Immature natural killer cell (primary cell): ENCODE measurements at places on chromosomes 1 and 21. TPM values are rescaled to one million over a fixed set of nuclear protein-coding genes. Genes with fewer than 3 reads are reported as not detected.

DNA sequence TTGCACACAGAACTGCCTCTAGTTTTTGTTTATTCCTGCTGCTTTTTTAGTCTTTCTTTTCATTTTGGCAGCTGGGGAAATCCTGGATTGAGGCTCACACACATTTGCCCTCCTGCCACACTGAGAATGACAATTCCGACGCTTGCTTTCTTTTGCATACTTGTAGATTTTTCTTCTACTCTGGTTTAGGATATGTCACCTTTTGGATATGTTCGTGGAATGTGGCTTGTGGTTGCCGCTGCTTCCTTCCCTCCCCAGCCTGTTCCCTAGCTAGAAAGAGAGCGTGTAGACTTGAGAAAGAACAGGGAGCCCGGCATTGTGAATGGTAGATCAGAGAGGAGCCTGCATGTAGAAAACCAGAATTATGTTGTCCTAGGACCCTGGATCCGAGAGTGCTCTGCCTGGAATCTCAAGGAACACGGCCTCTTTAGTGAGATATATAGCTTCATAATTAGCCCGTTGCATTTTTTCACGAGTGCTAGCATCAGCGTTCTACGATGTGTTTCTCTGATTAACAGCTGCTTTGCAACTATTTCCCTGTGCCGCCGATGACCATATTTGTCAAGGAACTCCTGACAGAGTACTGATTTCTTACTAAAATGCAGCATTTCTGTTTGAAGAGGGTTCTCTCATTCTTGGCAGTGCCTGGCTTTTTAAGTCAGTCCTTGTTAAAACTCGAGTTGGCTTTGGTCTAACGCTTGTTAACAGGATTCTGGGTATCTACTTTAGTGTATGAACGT, 56.2 kb downstream of the PEX14 start:
- peaks cover 4% of the 10 kb centered on the region for H3K36me3 ChIP-seq
- no peak for DNase-seq
- H3K27ac ChIP-seq, result peak overlapping the region; percentile 78
- H3K4me3 ChIP-seq, result no peak overlapping the region

- no peaks in the 10 kb centered on the region for H3K4me1 ChIP-seq
- no peak overlapping the region for H3K27ac ChIP-seq
- H3K4me3 ChIP-seq, result no peak overlapping the region
- H3K36me3 ChIP-seq, result no peaks in the 10 kb centered on the region
- no peaks in the 10 kb centered on the region for H3K27me3 ChIP-seq
These were observed 53.2 kb upstream of the B3GALNT2 start for GRCh38 chr1:235557495-235557894.

DNA sequence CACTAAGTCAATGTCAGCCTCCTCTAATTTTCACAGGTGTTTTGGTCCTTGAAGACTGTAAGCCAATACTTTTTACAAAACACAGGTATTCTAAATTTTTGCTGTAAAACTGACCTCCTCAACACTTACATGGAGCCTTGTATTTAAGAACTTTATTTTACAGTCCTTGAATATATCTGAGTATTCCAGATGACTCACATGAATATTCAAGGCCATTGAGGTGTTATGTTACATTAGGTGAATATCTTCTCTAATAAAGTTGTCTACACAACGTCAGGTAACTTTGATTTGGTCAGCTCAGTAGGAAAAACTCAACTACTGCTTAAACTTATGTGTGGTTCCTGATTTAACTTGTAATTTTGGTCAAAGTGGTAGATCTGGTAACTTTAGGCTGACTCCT, 254.2 kb downstream of the OLFM3 start:
- no peak overlapping the region for H3K27ac ChIP-seq
- no peak overlapping the region for H3K4me3 ChIP-seq
- DNase-seq, result no peak
- no peaks in the 10 kb centered on the region for H3K4me1 ChIP-seq
- H3K36me3 ChIP-seq, result no peaks in the 10 kb centered on the region

GRCh38 chr1:37930246-37931101, 16.4 kb downstream of the INPP5B start:
- H3K4me1 ChIP-seq, result peaks cover 51% of the 10 kb centered on the region
- H3K36me3 ChIP-seq, result peaks cover 5% of the 10 kb centered on the region
- H3K27ac ChIP-seq, result peak overlapping the region; percentile 95
- peak overlapping the region; percentile 96 for H3K4me3 ChIP-seq

DNA sequence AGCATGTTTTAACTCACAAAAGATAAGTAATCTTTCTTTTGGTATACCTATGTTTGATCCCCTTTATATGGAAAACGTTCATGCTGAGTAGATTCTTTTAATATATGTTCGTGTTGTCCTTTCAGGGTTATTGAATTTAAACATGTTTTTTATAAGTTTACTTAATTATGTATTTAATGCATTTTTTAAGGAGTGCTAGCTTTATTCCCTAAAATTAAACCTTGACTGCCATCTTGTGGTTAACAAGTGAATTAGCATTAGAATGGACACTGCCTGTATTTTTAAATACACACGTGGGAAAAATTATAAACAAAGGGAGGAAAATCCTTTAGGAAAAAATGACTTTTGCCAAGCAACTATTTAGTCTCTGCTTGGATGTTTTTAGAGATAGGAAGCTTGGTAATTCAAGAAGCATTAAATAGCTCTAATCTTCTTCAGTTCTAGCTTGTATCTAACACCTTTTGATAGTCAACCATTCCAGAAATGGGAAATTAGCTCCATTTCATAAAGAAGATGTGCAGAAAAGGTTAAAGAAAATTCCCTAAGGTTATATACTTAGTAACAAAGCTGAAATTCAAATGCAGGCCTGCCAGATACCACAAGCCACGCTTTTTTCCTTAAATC, 43.0 kb downstream of the UBE2U start:
- H3K27me3 ChIP-seq, result no peaks in the 10 kb centered on the region
- no peak overlapping the region for H3K4me3 ChIP-seq
- no peak overlapping the region for H3K27ac ChIP-seq
- DNase-seq, result peak; percentile 32

- no peaks in the 10 kb centered on the region for H3K4me1 ChIP-seq
- no peaks in the 10 kb centered on the region for H3K36me3 ChIP-seq
- H3K4me3 ChIP-seq, result no peak overlapping the region
- H3K27me3 ChIP-seq, result no peaks in the 10 kb centered on the region
These were observed 568.4 kb downstream of the PLA2G4A start for GRCh38 chr1:187396929-187397796.

GRCh38 chr1:43841321-43842174, 92.1 kb upstream of the ARTN start:
- H3K4me3 ChIP-seq, result no peak overlapping the region
- no peak overlapping the region for H3K27ac ChIP-seq
- no peak for DNase-seq
- H3K36me3 ChIP-seq, result peaks cover 33% of the 10 kb centered on the region
- peaks cover 11% of the 10 kb centered on the region for H3K4me1 ChIP-seq
- no peaks in the 10 kb centered on the region for H3K27me3 ChIP-seq

- DNase-seq, result no peak
- H3K4me3 ChIP-seq, result peak overlapping the region; percentile 96
- peak overlapping the region; percentile 46 for H3K27ac ChIP-seq
- peaks cover 6% of the 10 kb centered on the region for H3K36me3 ChIP-seq
These were observed 1.1 kb downstream of the TXNDC12 start for GRCh38 chr1:52053862-52054261.

- DNase-seq, result no peak
- peaks cover 2% of the 10 kb centered on the region for H3K27me3 ChIP-seq
- no peaks in the 10 kb centered on the region for H3K36me3 ChIP-seq
- H3K4me3 ChIP-seq, result peak overlapping the region; percentile 92
These were observed 1.3 kb upstream of the PATJ start for GRCh38 chr1:61740751-61741700.

GRCh38 chr1:113742515-113742914, 16.8 kb downstream of the PHTF1 start:
- no peaks in the 10 kb centered on the region for H3K4me1 ChIP-seq
- peak overlapping the region; percentile 73 for H3K27ac ChIP-seq
- H3K27me3 ChIP-seq, result no peaks in the 10 kb centered on the region
- DNase-seq, result no peak

DNA sequence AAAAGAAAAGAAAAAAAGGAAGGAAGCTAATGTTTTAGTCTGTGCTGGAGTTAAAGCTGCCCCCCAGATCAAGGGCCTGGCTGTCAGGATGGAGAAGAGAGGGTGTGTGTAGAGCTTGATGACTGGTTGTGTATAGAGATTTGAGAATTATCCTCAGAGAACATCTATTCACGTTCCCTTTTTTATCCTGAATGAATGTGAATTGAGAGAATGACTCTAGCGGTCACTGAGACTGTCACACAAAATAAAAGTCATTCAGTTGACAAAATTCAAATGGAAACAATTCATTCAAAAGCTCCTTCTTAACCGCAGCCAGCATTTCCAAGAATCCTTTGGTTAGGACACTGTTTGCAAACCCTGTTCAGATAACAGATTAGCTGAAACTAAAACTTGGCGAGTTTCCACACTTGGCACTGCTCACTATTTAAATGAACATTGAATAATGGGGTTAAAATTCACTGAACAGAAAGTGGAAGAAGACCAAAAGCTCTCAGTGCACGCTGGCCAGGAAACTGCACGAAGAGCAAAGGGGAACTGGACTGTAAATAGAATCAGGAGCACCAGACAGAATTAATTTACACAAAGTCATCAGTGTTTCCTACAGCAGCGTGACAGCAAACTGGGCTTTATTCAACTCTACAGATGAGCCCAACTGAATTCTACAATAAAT, 13.6 kb upstream of the FAM89A start:
- H3K36me3 ChIP-seq, result no peaks in the 10 kb centered on the region
- peak overlapping the region; percentile 19 for H3K27ac ChIP-seq
- peaks cover 11% of the 10 kb centered on the region for H3K4me1 ChIP-seq

GRCh38 chr1:27145934-27146354, 9.0 kb downstream of the SLC9A1 start:
- DNase-seq, result no peak
- no peak overlapping the region for H3K27ac ChIP-seq
- H3K4me1 ChIP-seq, result peaks cover 24% of the 10 kb centered on the region
- H3K36me3 ChIP-seq, result no peaks in the 10 kb centered on the region
- H3K4me3 ChIP-seq, result no peak overlapping the region
- peaks cover 1% of the 10 kb centered on the region for H3K27me3 ChIP-seq

GRCh38 chr21:27122686-27123085, 155.8 kb upstream of the ADAMTS5 start:
- H3K4me3 ChIP-seq, result no peak overlapping the region
- DNase-seq, result no peak

DNA sequence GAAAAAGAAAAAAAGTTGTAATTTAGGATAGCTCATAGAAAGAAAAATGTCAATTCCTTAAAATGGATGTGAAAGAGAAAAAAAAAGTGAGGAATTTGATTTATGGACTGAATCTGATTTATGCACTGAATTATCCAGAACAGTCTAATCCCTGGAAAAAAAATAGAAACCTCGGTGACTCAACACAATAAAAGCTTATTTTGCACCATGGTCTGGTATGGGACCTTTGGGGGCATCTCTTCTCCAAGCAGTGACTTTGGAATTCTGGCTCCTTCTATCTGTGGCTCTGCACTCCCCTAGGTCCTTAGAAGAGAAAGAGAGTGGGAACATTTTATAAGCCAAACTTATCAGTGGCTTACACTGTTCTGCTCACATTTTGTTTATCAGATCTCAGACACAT, 471.7 kb upstream of the B3GALT2 start:
- DNase-seq, result no peak
- peaks cover 9% of the 10 kb centered on the region for H3K36me3 ChIP-seq
- H3K27ac ChIP-seq, result no peak overlapping the region
- no peaks in the 10 kb centered on the region for H3K27me3 ChIP-seq
- no peak overlapping the region for H3K4me3 ChIP-seq
- H3K4me1 ChIP-seq, result peaks cover 6% of the 10 kb centered on the region

GRCh38 chr1:106613861-106614260, 442.6 kb upstream of the PRMT6 start:
- H3K4me3 ChIP-seq, result no peak overlapping the region
- no peak for DNase-seq
- H3K27ac ChIP-seq, result no peak overlapping the region
- H3K27me3 ChIP-seq, result no peaks in the 10 kb centered on the region

- H3K27ac ChIP-seq, result no peak overlapping the region
- DNase-seq, result peak; percentile 62
- no peak overlapping the region for H3K4me3 ChIP-seq
- H3K36me3 ChIP-seq, result no peaks in the 10 kb centered on the region
These were observed 34.1 kb upstream of the BTG2 start for GRCh38 chr1:203271018-203271743.

GRCh38 chr1:204658295-204658694, 27.2 kb downstream of the LRRN2 start:
- H3K36me3 ChIP-seq, result no peaks in the 10 kb centered on the region
- H3K4me3 ChIP-seq, result no peak overlapping the region
- no peaks in the 10 kb centered on the region for H3K27me3 ChIP-seq
- no peaks in the 10 kb centered on the region for H3K4me1 ChIP-seq

DNA sequence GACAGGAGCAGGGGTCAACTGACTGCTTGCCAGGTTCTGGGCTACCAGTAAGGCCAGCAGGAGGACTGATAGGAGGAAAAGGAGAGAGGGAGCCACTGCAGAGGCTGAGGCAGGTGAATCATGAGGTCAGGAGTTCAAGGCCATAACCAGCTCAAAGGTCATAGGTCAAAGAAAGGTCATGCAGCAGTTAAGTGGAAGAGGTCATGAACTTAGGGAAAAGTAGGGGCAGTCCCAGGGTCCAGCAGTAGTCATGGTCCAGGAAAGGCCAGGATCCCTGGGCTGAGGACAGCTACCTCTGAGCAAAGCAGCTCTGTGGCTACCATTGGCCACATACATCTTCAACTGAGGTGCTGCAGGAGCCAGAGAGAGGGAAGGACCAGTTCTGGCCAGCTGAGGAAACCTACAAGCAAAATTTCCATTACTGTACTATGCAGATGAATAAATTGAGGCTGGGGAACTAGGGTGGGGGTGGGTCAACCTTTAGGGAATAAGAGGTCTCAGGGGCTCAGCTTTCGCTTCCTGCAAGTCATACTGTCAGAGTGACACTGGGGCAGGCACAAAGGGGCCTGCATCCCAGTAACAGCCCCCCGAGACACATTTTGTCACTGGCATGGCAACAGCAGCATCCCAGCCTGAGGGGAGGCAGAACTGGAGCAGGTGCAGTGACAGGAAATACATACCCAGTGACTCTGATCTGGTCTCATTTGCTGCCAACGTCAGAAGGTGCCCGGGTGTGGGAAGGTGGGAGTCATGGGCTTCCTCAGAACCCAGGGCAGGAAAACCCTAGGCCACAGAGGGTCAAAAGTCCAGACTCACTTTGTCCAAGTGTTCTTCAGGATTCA, 5.2 kb upstream of the INPP5B start:
- no peak overlapping the region for H3K4me3 ChIP-seq
- H3K27me3 ChIP-seq, result no peaks in the 10 kb centered on the region
- H3K36me3 ChIP-seq, result no peaks in the 10 kb centered on the region

- H3K36me3 ChIP-seq, result no peaks in the 10 kb centered on the region
- no peak for DNase-seq
- no peak overlapping the region for H3K4me3 ChIP-seq
These were observed 1894.5 kb downstream of the NCAM2 start for GRCh38 chr21:22892740-22893139.

- no peak overlapping the region for H3K27ac ChIP-seq
- DNase-seq, result no peak
- H3K27me3 ChIP-seq, result no peaks in the 10 kb centered on the region
- H3K36me3 ChIP-seq, result no peaks in the 10 kb centered on the region
- H3K4me3 ChIP-seq, result no peak overlapping the region
These were observed 45.4 kb upstream of the FOXO6 start for GRCh38 chr1:41315871-41316270.

GRCh38 chr1:6465461-6466005, 440 bp downstream of the TNFRSF25 start:
- H3K4me1 ChIP-seq, result peaks cover 24% of the 10 kb centered on the region
- peaks cover 11% of the 10 kb centered on the region for H3K27me3 ChIP-seq
- no peak overlapping the region for H3K27ac ChIP-seq
- no peaks in the 10 kb centered on the region for H3K36me3 ChIP-seq
- H3K4me3 ChIP-seq, result peak overlapping the region; percentile 59

The KRTAP13-2 gene
- not detected for polyA plus RNA-seq

The HES5 gene
- polyA plus RNA-seq, result not detected

The COL11A1 gene
- polyA plus RNA-seq, result not detected

The WRAP73 gene
- polyA plus RNA-seq, result 19.9 TPM

The ZBED6 gene
- polyA plus RNA-seq, result 0.19 TPM

The C1orf94 gene
- not detected for polyA plus RNA-seq

The RNASEL gene
- 2.0 TPM for polyA plus RNA-seq

The CR1 gene
- polyA plus RNA-seq, result 0.39 TPM
